ENCODE measurements at places on chromosomes 5 and 9.

GRCh38 chr5:27810458-27810857 is 772.1 kb upstream of the CDH9 start:
- DNase-seq = no peak

DNA sequence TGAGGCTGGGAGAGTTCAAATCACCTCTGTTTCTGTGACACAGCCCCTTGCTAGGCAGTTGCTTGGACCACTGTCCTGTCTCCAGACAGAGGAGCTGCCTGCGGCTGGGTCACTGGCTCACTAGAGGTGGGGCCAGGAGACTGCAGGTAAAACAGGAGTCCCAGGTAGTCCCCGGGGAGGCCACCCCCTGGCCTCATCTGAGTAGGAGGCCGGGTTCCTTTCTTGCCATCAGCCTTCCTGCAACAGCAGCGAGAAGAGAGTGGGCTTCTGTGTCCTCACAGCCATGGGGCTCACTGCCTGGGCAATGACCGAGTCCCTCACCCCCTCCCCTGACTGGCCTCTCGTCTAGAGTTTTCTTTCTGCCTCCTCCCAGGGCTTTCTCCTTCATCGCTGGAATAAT is 197.5 kb downstream of the CDK5RAP2 start:
- DNase-seq = no peak

DNA sequence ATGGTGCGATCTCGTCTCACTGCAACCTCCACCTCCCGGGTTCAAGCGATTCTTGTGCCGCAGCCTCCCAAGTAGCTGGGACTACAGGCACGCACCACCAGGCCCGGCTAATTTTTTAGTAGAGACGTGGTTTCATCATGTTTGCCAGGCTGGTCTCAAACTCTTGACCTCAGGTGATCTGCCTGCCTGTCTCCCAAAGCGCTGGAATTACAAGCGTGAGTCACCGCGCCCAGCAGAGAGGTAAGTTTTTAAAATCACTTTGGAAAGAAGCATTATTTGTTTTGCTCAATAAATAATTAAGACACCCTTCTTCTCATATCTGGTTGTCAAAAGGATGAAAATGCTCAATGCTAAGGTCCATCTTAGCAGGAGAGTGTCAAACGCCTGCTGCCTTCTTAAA is 48.5 kb upstream of the STXBP1 start:
- no peak for DNase-seq

GRCh38 chr5:78335976-78336375 is 24.4 kb upstream of the SCAMP1 start:
- no peak for DNase-seq

DNA sequence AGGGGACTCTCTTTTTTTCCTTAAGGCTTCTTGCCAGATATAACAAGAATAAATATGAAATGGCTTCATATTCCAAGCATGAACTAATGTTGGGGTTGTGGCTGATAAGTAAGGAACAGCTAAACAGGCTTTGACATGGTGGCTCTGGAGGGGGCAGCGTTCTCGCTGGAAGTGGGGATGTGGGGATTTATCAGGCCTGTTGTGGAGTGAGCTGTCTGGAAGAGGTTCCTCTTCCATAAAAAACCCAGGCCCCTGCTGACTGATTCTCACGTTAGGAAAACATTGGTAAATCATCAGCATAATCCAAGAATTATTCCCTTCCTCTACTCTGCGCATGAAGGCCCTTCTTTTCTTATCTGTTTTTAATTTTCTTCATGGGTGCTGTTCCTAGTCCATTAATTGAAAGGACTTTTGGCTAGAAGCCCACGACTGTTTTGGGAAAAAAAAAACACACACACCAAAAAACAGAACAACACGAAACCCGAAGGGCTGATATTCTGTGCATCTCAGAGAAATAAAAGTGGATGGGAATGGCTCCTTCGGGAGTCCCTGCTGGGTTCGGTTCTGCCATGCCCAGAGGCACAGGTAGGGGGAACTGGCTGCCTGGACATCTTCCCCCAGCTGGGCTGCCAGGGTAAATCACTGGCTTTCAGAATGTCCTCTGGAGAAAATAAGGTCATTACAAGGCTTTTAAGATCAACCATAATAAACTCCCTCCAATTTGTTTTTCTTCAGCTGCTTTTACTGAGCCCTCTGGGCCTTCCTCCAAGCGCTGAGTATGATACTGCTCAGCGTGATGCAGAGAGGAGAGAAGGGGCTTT is 297.0 kb downstream of the SLIT3 start:
- DNase-seq = no peak

DNA sequence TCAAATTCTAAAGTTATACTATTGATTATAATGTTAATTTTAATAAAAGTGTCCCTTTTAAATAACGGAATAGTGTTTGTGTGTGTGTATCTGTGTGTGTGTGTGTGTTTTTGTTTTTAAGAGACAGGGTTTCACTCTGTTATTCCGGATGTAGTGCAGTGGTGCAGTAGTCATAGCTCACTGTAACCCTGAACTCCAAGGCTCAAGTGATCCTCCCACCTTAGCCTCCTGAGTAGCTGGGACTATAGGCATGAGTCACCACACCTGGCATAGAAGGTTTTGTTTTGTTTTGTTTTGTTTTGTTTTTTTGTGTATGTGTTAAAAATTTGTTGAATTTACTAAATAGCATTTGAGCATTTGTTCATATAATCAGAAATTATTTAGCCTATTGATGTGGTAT is 64.6 kb downstream of the YTHDC2 start:
- no peak for DNase-seq

- DNase-seq = no peak
Observed at GRCh38 chr5:171849585-171850323, 64.1 kb downstream of the SMIM23 start.

DNA sequence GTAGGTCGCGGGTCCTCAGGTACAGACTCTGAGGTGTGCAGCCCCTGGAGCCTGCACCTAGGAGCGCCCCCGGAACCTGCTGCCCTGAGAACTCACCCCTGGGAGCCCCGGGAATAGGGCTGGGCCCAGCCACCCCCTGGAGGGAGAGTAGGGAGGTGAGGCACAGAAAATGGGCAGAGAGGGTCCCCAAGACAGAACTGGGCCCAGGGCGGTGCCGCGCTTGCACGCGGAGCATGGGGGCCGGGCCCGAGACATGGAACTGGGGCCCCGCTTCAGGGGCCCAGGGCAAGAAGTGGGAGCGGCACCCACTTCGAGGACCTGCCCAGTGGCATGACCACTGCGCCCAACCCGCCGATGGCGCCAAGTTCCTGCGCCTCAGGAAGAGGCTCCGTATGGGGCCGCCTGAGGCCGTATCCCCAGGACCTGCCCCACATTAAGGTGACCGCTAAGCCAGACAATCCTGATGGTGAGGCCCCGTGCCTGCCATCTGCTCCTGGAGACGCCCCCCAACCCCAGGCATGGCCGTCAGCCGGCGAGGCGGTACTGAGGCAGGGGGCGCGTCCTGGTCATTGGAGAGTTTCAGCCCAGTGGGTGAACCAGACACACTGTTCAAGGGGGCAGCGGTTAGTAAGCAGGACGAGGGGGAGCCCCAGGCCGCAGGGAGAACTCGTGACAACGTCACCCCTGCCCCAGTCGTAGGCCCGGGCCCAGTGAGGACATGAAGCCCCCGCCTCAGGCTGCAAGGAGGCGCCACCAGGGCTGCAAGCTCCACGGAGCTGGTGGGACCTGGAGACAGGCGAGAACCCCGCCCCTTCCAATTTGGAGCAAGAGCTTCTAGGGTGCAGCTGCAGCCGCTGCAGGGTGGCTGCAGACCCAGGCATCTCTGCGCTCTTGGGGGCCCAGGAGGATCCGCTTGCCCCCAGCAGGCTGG is 89.5 kb upstream of the PUM3 start:
- DNase-seq = no peak

DNA sequence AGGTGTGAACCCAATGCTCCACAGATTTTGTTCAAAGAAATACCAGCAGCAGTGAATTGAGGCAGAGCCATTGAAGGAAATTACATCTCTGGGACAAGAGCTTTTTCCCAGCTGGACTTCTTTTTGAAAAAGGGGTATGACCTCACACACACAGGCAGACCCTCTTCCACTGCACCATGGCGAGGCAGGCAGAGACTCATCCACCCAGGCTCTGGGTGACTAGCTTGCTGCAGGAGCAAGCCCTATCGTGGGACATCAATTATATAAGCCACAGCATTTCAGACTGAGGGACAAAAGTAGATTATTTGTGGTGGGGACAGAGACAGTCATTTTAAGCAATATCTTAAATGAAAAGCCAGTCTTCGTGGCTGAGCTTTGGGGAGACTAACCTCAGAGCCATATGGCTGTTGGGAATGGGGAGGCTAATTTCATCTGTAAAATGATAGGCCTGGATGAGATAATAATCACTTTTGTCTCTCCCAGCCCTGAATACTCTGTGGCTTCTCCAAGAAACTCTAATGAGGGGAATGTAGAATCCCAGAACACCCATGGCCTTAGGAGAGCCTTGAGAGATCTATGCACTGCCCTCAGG is 113.1 kb upstream of the TNC start:
- DNase-seq = no peak

DNA sequence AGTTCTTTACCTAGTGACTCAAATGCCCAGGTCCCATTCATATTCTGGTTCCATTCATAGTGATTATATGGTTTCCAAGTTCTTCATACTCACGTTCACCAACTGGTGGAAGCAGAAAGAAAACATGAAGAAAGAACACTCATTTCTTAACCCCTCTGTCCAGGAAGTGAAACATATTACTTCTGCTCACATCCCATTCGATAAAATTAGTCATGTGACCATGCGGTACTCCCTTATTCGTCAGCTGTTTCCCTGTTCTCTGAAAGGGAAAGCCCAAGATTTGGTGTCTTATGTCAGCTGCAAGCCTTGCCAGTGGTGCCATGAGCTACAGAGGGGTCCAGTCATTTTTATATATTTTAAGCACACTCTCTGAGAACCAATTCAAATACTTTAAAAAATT is 387.0 kb upstream of the DMAC1 start:
- DNase-seq = no peak

- DNase-seq = no peak
Observed at GRCh38 chr5:77842243-77842642, 66.1 kb upstream of the TBCA start.

DNA sequence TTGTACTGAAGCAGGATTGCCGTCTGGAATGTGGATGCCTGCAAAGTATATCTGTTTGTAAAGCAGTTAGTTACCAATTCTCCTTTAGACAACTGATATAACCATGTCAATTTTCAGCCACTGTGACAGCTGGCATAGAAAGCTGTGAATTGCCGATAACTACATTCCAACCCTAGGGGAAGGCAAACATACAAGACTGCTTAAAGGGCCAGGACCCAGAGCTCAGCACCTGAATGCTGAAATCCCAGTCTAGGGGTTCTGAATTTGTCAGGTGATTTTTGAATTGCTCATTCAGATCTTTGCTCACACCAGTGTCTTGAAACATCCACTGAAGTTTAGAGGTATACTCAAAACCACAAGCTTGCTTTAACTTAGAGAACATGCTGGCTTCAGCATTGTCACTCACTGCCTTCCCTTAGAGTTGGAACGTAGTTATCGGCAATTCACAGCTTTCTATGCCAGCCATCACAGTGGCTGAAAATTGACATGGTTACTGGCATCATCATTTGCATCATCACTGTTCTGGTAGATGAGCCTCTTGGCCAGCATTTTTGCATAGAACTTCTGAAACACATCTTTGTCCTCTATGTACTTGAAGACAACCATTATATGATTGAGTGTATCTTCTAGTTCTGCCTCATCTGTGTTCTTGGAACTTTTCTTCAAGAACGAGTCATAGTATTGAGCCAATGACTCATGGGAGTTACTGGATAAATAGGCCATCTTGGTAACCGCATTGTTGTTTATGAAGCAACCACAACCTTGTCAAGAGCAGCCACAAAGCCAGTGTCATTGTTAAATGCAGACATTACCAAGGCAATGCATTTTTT is 82.1 kb downstream of the CCDC192 start:
- no peak for DNase-seq

DNA sequence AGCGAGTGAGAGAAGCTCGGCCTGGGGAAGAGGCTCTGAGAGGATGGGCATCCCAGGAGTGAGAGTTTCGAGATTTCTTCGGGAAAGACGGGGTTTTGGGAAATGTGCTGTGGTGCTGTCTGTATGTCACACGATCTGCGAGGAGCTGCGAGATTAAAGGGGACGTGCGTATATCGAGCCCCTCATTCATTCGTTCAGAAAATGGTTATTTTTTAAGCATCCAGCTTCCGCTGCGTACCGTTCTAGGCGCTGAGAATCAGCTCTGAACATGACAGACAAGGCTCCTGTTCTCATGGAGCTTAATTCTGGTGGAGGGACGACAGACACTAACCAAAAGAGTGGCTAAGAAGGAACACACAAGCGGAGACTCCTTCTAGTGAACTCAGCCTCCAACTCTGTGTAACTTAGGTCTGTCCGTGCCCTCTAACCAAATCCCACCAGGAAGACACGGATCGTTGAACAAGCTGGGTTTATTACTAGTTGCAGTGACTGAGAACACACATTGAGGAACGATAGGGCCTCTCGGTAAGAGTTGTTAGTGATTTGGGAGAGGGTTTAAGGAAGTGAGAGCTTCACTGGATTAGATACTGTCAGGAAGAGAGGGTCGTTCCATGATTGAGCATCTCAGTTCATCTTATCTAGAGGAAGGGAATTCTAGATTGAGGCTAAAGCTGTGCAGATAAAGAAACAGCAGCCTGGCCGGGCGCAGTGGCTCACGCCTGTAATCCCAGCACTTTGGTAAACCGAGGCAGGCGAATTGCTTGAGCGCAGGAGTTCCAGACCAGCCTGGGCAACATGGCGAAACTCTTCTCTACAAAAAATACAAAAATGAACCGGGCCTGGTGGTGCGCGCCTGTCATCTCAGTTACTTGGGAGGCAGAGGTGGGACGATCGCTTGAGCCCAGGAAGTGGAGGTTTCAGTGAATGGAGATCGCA is 1.0 kb upstream of the FBXW11 start:
- no peak for DNase-seq

DNA sequence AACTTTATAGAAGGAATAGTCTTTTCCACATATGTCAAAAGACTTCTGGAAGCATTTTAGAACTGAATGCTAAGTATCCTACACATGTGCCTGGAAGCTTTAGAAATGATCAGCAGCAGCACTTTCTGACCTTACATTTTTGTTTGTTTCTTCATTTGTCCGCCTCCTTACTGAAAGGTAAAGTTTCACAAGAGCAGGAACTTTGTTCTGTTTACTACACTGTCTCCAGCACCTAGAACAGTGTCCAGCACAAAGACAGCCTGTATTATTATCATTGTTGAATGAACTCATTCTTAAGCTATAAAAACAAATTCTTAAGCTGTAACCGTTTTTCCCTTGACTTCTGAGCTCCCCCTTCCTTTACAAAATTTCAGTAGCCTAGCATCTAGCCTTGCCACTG is 14.8 kb downstream of the PIP5K1B start:
- DNase-seq = no peak

GRCh38 chr9:125241863-125242739 is 958 bp upstream of the HSPA5 start:
- no peak for DNase-seq

- no peak for DNase-seq
Observed at GRCh38 chr5:150119421-150120061, 33.2 kb upstream of the CSF1R start.

Measured in GM06990 (cell line).